ENCODE measurements at places on chromosomes 2 and 18.

- no peak for DNase-seq
Observed at GRCh38 chr2:211328126-211328525, 771.7 kb downstream of the CPS1 start.

DNA sequence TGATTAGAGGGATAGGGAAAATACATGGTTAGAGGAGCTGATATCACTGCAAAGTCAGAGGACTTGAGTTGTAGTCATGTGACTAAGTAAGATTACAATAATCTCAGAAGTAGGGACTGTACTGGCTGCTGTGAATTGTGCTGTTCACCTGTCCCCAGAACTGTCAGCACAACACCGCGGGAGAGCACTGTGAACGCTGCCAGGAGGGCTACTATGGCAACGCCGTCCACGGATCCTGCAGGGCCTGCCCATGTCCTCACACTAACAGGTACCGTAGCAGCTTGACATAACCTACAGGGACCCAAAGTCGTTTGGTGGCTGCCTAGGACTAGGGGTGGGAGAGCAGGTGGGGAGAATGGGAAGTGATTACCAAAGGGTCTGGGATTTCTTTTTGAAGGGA is 132.8 kb upstream of the TTC39C start:
- no peak for DNase-seq

- DNase-seq, result no peak
Observed at GRCh38 chr2:164873210-164873908, 31.7 kb upstream of the COBLL1 start.

- DNase-seq, result no peak
Observed at GRCh38 chr2:49237867-49238603, 83.7 kb upstream of the FSHR start.

DNA sequence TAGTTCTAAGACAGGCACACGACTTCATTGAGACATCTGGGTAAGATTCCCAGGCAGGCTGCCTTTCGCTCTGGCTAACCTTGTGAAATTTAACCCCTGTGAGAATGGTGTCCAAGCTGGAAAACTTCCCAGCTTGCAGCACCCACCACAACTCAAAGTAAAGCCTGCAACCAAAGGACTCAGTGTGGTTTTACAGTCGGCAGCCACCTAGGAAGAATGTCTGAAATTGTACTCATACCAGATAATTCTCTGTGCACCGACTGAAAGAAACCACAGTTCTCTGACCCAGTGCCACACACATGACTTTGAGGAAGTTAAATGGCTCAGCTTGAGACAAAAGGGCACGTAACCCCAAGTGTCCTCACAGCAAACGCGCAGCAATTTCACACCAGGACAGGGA is 125.7 kb downstream of the RBMS1 start:
- DNase-seq, result no peak

GRCh38 chr18:46372670-46373069 is 268.5 kb downstream of the HAUS1 start:
- DNase-seq, result no peak

GRCh38 chr2:230816735-230817134 is 48.0 kb upstream of the ITM2C start:
- DNase-seq, result no peak

DNA sequence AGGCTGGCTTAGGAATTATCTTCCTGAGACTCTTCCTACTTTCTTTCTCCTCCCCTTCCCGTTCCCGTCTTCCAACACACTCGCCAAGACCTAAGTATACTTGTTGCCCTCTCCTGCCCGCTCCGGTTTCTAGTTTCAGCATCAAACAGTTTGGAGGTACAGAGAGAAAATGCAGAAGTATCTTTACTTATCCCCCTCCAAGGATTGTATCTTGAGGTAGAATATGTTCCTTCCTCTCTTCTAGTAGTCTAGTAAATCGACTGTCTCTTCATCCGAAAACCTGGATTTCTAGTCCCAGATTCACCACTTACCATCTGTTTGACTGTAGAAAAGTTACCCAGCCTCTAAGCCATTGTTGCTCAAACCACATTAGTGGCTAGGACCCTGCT is 755 bp downstream of the EIF4E2 start:
- DNase-seq, result no peak

DNA sequence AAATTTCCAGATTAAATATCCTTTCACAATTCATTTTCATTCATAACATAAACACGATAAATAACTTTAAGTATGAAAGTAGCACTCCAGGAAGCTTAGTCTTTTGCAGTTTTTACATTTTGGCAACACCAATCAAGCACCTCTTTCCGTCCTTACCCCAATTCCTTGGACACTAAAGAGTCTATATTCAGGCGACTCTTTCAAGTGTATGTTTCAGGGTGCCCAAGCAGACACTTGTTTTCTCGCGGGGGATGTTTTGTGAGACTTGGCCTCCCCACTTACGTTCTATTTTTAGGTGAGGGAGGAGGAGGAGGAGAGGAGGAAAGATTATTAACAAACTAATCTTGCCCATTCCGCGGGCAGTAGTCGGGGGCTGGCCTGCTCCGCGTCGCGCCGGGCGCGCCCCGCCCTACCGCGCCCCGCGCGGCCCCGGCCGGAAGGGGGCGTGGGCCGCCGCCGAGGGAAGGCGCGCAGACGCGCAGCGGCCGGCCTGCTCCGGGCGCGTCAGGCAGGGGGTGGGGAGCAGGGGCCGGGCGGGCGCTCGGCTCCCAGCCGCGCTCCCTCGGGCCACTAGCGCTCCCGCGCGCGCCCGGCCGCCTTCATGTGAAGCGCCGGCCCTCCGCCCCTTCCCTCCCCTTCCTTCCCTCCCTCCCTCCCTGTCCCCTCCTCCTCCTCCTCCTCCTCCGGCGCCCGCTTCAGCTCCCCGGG is at the start of gene ITPRID2:
ITPRID2 (plus strand) TSS at position 473 of the 708 bp plus-strand sequence. CDS start 337 bp downstream, outside the sequence.
- peak; percentile 29 for DNase-seq

DNA sequence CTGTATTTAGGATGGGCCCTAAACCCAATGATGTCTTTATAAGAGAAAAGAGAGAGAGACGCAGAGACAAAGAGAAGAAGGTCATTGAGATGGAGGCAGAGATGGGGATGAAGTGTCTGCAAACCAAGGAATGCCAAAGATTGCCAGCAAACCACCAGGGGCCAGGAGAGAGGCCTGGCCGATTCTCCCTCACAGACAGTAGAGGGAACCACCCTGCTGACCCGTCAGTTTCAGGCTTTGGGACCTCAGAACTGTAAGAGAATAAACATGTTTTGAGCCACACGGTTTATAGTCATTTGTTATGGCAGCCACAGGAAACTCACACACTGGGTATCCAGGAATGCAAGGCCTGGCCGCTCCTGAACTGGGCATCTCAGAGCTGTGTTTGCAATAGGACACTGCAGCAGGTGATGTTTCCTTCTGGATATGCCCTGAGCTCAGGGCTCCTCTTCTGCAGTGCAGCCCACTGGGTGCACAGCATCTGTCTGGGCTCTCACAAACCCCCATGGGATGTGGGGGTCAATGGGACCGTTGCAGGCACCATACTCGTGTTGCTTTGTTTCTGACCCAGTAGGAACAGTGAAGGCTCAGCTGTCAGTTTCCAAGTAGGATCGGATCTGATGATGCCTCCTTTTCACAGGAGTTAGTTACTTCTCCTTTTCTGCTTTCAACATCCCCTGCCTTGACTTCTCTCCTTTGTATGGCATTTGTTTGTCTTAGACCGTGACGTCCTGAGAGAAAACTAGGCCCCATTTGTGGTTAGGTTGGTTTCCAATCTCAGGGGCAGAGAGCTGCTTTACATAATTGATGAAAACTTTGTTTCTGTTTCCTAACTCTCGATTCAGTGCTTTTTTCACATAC is 20.8 kb downstream of the PTPN18 start:
- DNase-seq, result no peak

DNA sequence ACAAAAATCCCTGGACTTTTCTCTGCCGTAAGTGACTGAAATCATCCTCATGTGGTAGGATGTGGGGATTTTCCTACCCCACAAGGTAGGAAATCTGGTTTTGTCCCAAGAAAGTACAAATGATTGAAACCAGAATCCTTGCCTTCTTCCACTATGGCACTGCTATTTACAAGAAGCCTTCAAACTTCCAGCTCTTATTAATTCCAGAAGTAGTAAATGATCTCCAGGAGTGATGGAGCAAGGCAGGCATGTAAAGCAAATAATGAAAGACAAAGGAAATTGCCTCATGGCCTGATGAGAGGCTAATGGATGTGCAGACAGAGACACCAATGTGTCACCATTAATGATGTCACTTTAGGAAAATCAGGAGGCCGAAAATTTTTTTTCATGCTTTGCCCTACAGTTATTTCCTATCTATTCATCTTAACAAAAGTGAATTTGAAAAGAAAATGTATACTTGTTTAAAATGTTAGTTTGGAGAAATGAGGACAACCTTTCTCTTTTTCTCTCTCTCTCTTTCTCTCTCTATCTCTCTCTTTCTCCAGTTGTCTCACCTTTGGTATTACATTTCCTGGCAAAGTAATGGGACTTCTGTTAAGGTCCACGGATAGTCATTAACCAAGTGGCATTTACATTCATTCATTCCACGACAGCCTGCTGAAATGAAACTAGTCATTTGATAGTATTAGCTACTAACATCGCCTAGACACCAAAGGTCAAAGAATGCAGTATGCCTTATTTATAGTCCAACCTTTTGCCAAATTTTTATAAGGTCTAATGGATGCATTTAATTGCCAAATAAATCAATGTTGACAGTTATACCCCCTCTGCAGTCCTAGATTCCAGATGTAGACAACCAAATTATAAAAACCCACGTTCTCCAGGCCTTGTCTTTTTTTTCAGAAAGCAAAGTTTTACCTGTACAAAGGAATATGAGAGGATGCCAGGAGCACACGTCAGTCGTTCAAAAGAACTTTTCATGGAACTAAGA is 5.0 kb upstream of the EVA1A start:
- DNase-seq, result no peak

- DNase-seq, result no peak
Observed at GRCh38 chr2:133886735-133887675, 318.7 kb upstream of the NCKAP5 start.

GRCh38 chr2:218345491-218346236 is 11.0 kb upstream of the CATIP start:
- no peak for DNase-seq

GRCh38 chr2:233597522-233597921 is 19.9 kb upstream of the UGT1A8 start:
- DNase-seq, result no peak

DNA sequence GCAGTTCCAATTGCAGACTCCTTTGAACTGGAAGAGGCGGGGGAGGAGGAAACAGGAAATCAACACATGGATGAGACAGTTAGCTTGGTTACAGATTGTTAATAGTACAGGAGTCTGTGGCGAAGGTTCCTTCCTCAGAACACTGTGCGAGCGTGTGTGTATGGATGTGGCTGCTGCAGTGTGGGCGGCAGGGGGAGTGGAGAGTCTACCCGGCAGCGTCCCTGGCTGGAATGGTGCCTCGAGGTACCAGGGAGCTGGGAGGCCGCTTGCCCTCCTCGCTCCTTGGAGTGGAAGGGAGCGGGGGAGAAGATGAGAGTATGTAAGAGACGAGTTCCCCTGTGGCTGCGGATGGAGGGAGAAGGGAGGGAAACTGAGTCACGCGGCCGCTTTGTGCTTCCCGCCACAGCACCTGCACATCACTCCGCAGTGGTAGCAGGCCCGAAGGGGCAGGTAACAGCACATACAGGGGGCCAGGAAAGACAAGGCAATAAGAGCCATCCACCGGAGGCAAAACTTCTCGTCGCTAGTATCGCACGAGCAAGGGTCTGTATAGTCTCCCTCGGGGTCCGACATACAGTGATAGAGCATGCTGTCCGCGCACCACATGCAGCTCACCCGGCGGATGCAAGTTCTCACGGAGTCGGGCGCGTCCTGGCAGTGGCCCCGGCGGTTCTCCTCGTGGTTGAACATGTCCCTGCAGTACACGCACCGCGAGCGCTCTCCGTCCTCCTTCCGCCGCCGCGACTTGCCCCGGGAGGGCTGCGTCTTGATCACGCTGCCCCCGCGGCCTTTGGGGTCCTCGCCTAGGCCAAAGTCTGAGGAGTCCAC is 85.7 kb downstream of the ACTR2 start:
- no peak for DNase-seq

GRCh38 chr18:33051407-33051806 is 278.6 kb upstream of the KLHL14 start:
- no peak for DNase-seq

- DNase-seq, result no peak
Observed at GRCh38 chr2:3839476-3839875, 136.1 kb downstream of the DCDC2C start.

GRCh38 chr2:165293440-165294420 is 54.5 kb downstream of the SCN2A start:
- peak; percentile 19 for DNase-seq

DNA sequence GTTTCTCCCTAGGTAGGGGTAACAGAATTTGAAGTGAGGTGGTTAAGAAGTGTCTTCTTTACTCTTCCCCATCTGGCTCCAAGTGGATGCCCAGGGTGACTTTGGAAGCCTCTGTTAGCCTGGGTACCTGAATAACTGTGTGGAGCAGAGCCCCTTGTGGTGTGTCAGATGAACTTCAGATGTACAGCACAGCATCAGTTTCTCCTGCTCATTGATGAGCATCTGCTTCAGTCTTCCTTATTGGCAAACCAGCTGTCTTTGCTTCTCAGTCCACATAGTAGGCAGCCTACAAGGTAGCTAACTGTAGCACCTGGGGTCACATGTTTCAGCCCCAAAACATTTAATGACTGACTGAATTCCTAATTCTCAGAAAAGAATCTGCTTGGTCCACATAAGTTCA is 56.2 kb upstream of the ATP8B1 start:
- DNase-seq, result no peak

DNA sequence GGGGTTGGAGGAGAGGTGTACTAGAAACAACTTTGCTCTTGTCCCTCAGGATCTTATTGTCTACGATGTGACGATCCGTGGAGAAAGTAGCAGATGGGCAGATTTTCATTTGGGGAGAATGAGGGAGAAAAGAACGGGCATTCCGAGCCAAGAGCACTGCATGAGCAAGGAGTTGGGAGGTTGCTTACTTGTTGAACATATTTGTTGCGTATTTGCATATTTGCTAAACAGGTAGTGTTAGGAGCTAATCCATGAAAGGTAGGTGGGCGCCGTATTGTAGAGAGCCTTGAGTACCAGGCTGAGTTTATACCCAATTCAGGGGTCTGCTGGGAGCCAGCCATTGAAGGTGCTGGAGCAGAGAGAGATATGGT is 490 bp downstream of the BCS1L start:
- no peak for DNase-seq

DNA sequence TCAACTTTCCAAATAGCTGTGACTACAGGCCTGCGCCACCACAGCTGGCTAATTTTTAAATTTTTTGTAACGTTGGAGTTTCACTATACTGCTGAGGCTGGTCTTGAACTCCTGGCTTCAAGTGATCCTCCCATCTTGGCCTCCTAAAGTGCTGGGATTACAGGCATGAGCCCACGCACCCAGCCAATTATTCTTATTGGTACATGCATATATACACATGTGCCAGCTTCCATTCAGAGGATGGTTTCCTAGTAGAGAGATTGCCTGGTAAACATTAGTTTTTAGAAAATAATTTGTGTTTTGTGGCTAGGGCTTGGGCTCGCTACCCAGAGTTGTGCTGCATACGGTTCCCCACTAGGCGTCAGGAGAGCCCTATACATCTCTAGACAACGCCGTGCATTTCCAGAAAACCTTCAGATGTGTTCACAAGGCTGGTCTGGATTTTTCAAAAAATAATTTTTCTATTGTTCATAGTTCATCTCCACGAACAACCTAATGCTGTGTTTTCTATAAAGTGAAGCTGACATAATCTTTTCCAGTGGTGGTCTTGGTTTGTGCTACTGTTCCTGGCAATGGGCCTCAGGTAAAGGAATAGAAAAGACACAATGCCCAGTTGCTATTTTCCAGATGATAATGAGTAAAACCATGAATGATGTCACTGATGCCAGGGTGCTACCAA is 14.6 kb upstream of the AFG3L2 start:
- peak; percentile 26 for DNase-seq

Measured in activated gamma-delta T cell treated with anti-CD3 and anti-CD28 coated beads, Interleukin-2, amount 50 U/mL, for 16 hours (primary cell).